ENCODE measurements at places on chromosomes 6 and 20. TPM values are rescaled to one million over a fixed set of nuclear protein-coding genes. Genes with fewer than 3 reads are reported as not detected.

The LSM2 gene
- total RNA-seq, result 128 TPM

The RIPOR3 gene
- 0.63 TPM for total RNA-seq

The RPP40 gene
- 7.6 TPM for total RNA-seq

The CLDN20 gene
- not detected for total RNA-seq

Data from mesangial cell (primary cell).